KG1 (cell line): ENCODE measurements at places on chromosomes 3 and 15.

DNA sequence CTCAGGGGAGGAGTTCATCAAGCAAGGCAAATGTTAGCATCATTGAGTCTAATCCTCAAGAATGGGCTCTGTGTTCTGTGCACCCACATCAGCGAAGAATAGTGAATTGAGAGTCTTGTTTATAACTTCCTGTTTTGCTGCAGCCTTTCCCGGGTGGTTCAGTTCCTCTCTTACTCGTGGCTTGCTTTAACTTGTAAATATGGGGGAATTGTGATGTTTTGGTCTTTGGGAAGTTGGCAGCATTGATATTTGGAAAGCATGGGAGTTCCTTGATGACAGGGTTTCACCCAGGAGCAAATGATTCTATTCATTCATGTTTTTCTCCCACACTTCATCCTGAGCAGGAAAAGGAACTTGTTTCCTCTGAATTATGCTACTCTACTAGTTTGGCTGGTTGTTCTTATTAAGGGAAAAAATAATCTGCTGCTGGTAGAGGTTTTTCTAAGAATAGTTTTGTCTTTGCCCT lies 40.4 kb downstream of the GPD1L start:
- no peak for DNase-seq

GRCh38 chr3:150238995-150239619 lies 169.0 kb upstream of the TSC22D2 start:
- no peak for DNase-seq

- peak; percentile 41 for DNase-seq
Observed at GRCh38 chr15:42576040-42576594, 711 bp downstream of the STARD9 start.

GRCh38 chr3:123883701-123884202 lies 380 bp downstream of the MYLK start:
- DNase-seq: no peak

- DNase-seq: no peak
Observed at GRCh38 chr3:95154766-95155165, 1091.9 kb downstream of the NSUN3 start.

GRCh38 chr3:71309342-71309741 lies 274.2 kb downstream of the FOXP1 start:
- no peak for DNase-seq

DNA sequence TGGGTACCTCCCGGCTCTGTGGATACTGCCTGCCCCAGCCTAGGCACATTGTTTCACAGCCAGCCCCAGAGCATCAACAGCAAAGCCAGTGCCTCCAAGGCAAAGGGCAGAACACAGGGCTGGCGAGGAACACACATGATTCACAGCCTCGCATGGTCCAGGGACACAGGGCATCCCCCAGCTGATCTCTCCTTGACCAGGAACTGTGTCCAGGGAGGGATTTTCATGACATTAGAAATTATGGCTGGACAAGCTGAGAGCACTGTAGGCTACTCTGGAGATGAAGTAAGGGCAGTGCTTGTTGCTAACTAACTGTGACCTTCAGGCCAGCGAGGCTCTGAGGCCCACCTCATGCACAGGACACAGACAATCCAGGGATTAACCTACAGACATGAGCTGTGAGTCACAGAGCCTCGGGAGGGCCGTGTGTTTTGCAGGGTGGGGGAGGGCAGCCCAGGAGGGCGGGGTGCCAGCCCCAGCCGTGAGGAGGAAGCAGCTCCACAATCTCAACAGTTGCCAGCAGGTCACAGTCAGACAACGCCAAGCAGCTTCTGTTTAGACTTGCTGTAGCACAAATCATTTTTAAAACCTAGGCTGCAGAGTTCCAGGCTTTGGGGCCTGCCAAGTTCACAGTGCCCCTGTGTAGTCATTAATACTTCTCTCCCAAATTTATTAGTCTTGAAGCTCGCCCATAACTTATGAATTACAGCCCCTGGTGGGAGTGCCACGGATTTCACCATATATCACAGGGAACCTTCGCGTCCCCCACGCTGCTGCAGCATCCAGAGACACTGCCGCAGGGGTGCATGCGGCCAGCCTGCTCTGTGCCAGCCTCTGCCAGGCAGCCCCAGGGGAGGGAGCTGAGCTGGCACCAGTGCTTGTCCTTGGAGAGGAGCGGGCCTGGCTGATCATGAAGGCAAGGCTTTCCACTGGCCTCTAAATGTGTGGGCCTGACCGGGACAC lies 114.7 kb downstream of the ETFA start:
- peak; percentile 13 for DNase-seq

- DNase-seq: no peak
Observed at GRCh38 chr15:93311620-93312019, 222.6 kb upstream of the RGMA start.

- no peak for DNase-seq
Observed at GRCh38 chr3:28743831-28744230, 395.2 kb upstream of the AZI2 start.

DNA sequence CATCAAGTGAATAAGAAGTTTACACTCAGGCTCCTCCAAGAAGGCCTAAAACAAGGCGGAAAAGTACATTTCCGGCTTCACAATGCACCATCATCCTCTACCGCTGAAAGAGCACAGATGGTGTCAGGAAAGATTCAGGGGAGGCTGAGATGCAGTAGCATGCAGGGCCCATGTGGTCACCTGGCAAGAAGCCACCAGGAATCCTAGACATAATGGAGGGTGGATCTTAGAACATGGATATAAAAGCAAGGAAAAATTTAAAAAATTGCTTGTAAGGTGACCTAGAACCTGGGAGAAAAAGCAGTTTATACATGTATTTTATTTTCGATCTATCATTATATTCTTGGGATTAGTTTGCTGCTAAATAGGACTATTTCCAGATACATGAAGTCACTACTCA lies 21.9 kb upstream of the OTOL1 start:
- no peak for DNase-seq
